ENCODE measurements at places on chromosomes 3 and 15. TPM values are rescaled to one million over a fixed set of nuclear protein-coding genes. Genes with fewer than 3 reads are reported as not detected.

DNA sequence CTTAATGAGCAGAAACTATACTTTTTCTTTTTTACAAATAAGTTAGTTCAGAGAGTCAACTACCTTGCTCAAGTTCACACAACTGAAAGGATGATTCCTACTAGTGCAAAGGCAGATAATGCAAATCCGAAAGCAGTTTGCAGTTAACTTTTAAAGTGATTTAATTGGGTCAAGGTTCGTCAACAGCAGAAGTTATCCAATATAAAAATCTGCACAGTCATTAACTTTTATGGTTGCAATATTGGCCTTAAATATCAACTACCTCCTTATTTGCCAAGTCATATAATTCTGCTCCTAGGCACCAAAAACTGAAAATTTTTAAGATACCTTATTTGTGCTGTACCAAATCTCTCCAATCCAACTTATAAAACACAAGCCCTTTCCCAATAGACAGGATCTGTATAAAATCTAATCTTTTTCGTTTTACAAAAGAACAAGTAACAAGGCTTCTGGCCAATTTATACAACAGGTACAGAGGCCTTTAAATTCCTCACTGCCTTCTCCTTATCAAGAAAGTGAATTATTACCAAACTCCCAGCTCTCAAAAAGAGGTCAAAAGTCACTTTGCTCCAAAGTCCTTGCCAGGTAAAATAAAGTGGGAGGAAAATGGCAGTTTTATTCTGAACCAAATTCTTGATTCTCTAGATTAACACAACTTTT lies 416.6 kb upstream of the NECTIN3 start:
- DNase-seq: no peak

Gene EFCC1
- not detected for total RNA-seq

Gene HTR3E
- not detected for total RNA-seq

DNA sequence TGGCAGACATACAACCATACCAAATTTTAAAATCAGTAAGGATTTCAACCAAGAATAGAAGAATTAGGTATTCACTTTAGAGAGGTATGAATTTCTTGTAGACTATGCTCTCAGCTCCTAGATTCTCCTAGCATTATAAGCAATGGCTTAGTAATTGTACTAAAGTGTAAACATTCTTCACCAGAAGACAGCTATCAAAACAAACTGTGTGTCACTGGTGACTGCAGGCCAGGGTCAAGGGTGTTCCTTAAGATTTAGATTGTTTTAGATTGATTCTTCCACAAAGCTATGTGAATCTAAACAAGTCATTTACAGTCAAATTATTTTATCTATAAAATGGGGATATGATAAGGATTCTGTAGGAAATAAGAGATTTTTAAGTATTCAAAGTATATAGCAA lies 23.1 kb upstream of the GP5 start:
- DNase-seq: peak; percentile 50

Gene THSD4
- 39.1 TPM for total RNA-seq
